ENCODE measurements at places on chromosomes 2 and 18.
A peak's percentile ranks its signal among the peaks of the same experiment; 100 is the strongest.

DNA sequence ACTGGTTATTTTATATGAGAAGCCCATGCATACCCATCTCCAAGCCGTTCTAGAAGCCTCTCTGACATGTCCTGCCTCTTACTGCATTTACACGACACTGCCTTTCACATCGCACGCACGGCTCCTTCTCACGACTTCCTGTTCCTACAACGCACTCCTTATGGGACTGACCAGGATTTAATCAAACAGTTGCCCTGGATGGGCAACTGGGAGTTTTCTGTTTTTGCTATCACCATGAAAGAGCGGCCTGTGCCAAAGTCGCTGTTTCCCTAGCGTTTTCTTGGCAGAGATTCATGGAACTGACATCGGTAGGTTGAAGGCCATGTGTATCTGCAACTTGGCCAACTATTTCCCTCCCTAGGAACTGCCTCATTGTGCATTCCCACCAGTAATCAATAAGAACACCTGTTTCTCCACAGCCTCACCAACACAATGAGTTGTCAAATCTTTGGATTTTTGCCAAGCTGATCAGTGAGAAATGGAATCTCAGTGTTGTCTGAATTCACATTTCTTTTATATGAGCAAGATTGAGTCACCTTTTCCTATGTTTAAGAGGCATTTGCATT, 97.2 kb upstream of the OTOS start:
- no peak for DNase-seq

DNA sequence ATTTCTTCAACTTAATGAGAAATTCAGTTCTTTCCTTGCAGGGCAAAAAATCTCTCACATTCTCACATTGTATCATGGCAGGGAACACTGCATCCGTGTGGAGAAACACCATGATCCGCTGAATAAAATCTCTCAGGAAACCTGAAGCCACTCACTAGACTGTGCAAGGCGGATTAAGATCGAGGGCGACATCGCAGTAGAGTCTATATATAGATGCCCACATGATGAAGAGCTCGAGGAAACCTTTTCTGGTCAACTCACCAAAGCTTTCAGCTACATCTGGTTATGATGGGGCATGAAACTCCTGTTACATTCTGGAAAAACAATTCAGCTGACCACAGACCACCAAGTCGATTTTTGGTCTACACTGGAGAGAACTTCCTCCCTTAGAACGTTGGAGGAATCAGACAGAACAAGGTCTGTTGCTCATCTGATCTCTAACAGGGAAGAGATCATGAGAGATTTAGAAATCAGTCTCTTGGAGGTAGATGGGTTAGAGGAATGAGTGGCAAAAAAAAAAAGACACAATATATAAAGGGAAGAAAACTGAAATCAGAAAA, 162.9 kb upstream of the ZNF516 start:
- no peak for DNase-seq

GRCh38 chr2:173855661-173856060, 109.5 kb downstream of the SP3 start:
- DNase-seq, result no peak

- no peak for DNase-seq
Measured at GRCh38 chr2:149826471-149827125, 239.0 kb upstream of the MMADHC start.

GRCh38 chr2:130334026-130334425, 8.7 kb upstream of the IMP4 start:
- no peak for DNase-seq

DNA sequence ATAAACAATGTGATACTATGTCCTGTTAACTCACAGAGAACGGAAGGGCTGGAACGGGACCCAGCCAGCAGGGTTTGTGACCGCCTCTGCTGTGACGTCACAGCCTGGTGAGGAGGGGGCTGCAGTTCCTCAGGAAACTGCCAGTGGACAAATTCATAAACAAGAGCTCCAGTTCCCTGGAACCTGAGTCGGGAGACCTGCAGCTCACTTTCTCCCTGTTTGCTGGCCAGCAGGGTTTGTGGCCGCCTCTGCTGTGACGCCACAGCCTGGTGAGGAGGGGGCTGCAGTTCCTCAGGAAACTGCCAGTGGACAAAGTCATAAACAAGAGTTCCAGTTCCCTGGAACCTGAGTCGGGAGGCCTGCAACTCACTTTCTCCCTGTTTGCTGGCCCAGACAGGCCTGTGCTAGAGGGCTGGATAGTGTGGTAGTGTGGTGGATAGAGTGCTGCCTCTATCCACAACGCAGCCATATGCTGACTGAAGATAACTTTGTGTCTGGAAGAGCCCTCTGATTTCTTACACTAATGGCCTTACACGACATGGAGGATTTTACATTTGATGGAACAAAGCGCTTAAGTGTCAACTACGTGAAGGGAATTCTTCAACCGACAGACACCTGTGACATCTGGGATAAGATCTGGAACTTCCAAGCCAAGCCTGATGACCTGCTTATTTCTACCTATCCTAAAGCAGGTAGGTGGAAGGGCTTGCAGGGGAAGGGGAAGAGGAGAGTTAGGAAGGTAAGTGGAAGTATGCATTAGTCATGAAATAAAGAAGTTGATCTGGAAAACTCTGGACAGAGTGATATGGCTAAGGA, at the start of gene SULT1C4:
SULT1C4 (plus strand) TSS at position 140 of the 816 bp plus-strand sequence; CDS start at position 524, 384 bp downstream.
- DNase-seq, result no peak

DNA sequence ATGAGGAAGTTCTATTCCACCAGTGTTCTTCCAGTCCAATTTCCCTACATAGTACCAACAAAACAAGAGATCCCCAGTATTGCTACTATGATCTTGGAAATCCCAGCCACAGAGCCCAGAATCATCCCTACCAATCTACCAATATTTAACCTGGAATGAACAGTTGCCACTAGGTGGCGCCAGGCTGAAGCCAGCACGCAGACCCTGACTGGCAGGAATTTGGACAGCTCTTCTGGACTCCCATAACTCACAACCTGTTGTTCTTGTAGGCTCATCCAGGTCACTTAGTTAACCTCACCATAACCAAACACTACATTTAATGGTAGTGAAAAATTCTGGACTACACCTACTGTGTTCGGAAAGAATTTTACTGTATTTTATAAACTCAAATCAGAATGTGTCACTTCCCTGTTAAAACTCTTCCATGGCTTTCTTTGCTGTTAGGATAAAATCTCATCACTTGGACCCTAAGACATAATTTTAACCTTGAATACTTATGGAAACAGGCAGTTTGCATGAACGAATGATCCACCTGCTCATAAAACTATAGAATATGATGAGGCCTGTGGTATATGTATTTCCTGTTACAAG, 59.8 kb upstream of the SLC38A11 start:
- peak; percentile 49 for DNase-seq

GRCh38 chr18:58952858-58953257, 88.2 kb downstream of the ZNF532 start:
- no peak for DNase-seq

DNA sequence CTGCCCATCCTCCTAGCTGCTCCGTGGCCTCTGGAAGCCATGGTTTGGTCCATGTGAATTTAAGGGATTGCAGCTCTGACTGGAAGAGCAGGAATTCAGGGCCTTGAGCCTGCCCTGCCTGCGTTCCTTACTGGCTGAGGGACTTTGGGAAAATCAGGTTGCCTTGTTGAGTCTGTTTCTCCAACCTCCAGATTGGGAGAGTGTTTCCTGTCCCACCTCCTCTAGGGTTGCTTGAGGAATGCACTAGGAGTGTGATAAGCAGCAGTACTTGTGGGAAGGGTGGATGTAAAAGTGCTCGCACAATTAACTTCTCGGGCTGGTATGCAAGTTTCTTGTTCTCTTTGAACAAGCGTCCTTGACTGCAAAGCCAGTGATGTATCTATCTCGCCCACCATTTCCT, 84.4 kb upstream of the YWHAQ start:
- no peak for DNase-seq

DNA sequence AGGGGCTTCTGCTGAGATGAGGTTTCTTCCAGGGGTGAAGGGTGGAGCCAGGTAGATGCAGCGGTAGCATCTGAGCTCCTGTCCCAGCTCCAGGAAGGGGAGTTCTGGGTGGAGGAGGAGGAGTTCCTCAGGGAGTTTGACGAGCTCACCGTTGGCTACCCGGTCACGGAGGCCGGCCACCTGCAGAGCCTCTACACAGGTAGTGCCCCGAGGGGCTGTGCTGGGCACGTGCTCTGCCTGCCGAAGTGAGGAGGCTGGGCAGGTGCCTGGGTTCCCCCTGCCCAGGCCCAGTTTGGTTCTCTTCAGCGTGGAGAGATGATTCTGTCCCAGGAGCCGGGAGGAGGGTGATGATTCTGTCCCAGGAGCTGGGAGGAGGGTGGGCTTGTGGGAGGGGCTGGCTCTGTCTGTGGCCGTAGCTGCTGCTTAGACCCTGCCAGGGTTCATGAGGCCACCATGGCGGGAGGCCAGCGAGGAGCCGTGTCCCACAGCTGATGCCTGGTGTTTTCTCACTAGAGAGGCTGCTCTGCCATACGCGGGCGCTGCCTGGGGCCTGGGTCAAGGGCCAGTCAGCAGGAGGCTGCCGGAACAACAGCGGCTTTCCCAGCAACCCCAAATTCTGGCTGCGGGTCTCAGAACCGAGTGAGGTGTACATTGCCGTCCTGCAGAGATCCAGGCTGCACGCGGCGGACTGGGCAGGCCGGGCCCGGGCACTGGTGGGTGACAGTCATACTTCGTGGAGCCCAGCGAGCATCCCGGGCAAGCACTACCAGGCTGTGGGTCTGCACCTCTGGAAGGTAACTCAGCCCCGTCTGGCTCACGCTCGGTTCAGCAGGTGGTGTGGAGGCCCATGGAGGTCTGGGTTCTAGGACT, 8.2 kb downstream of the CAPN10 start:
- no peak for DNase-seq

GRCh38 chr2:111932841-111933291, 34.5 kb downstream of the MERTK start:
- DNase-seq, result no peak

- no peak for DNase-seq
Measured at GRCh38 chr2:105733875-105734274, 10.8 kb upstream of the NCK2 start.

- no peak for DNase-seq
Measured at GRCh38 chr2:98009887-98010760, 14.4 kb upstream of the TMEM131 start.

- DNase-seq, result no peak
Measured at GRCh38 chr2:31378389-31378788, 36.2 kb downstream of the XDH start.

DNA sequence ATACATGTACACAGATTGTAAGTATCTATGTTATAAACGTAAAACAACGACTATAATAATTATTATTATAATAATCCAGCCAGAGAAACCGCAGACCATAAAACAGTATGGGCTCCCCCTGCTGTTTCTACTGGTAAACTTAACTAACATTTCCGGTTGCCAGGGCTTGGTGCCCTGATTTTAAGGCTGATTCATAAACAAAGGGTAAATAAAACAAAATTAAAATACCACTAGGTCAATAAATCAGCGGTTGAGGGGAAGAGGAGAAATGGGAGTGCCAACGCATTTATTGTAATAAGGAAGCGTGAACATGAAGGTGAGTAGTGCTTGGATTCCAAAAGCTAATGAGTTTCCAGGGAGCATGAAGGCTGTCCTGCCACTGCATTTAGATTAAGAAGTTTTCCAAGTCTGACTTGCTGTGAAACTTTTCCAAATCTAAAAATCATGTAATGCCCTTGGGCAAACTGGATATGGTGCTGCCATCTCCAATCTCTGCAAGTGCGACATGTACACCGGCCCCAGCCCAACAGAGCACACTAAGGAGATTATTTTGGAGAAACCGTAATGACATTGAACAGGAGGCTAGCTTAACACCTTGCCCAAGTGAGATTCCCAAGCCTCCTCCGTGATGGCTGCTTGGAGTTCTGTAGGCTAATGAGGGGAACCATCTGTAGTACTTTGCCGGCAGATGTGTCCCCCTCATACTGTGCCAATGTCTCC, 50.7 kb upstream of the HNRNPA3 start:
- peak; percentile 20 for DNase-seq

DNA sequence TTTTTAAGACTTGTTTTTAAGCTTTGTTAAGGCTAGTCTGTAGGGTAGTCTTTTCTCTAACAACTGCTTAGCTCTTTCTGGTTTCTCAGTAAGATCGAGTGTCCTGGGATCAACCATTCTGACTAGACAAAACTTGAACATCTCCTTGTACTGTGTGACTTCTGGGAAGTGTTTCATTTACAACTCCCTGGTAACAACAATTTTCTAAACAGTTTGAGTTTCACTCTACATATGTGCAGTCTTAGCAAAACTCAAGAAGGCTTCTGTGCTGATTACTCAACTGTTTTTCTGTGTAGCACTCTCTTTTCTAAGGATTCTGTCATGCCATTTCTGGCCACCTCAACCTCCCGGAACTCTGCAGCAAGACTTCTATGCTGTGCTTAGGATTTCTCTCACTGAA, 204.5 kb downstream of the KIAA1328 start:
- DNase-seq, result no peak

DNA sequence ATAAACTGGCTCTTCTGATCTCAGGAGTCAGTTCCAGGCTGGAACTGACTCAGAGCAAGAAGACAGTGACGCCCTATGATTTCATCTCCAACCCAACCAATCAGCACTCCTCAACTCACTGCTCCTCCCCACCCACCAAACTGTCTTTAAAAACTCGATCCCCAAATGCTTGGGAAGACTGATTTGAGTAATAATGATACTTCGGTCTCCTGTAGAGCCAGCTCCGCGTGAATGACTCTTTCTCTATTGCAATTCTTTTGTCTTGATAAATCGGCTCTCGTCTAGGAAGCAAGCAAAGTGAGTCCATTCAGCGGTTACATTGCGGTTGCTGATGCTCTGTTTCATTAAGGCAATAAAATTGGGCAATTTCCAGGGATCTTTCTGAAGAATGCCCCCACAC, 1025.3 kb upstream of the CNTNAP5 start:
- DNase-seq, result no peak

GRCh38 chr2:197209742-197210408, 100.7 kb downstream of the ANKRD44 start:
- DNase-seq, result no peak

DNA sequence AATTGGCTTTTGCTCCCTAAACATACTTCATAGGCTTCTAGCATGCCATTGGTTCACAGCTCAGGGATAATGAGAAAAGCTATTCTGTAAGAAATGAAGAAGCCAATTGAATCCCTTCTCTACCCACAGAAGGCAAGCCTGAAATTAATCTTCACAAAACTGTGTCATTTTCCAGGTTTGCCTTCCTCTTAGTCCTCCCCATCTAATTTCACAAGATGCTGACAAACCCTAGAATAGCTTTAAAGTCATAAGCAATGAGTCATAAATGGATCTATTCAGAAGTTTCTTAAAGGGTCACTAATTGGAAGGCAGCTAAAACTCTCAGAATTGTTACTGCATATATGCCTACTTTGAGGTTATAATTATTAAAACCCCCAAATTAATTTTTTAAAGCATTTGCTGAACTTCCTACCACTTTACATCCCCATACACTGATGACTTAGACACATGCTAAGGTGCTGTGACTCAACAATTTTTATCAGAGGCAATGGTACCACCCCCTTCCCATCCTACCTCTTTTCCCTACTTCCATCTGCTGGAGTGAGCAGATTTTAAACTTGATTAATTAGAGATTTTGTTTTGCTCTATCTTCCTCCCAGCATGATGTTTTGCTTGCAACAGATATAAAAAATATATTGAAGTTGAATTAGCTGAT, 51.3 kb upstream of the NABP1 start:
- no peak for DNase-seq

- no peak for DNase-seq
Measured at GRCh38 chr2:167935803-167936110, 311.6 kb downstream of the STK39 start.

Measured in NCI-H774 (cell line).